ENCODE measurements at places on chromosomes 3 and 15.

DNA sequence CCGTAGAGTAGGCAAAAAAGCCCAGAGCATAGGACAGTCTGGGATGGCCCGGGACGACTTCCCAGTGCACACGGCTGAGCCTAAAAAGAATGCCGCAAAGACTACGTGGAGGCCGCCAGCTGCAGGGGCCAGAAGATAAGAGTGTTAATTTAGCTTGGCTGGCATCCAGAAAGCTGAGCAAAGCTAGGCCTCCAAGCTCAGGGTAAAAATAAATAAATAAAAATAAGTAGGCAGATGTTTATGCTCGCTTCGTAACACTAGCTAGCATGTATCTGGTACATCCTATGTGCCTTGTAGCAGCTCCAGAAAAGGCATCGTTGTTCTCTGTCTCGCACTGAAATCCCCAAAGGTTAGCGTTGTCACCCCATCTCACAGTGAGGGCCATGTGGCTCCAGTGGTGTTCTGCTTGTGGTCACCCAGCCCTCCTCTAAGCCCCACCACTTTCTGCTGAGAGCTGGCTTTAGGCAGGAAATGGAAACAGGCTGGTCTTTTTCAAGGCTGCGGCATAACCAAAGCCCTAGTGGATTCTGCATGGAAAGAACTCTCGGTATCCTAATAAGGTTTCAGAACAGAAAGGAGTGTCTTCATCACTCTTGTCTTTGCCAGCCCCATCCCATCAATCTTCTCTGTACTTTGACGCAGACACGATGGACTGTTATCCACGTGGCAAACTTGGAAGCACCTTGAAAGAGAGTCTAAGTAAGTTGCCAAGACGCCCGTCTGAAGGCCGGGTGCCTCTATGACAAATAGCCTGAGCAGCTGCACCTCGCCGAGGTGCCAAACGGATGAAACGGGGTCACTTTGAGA, 58.1 kb upstream of the MEF2A start:
- DNase-seq = no peak

- no peak for DNase-seq
These were observed 440.7 kb upstream of the THBS1 start for GRCh38 chr15:39140060-39140604.

GRCh38 chr3:6709178-6709577, 151.7 kb upstream of the GRM7 start:
- no peak for DNase-seq

DNA sequence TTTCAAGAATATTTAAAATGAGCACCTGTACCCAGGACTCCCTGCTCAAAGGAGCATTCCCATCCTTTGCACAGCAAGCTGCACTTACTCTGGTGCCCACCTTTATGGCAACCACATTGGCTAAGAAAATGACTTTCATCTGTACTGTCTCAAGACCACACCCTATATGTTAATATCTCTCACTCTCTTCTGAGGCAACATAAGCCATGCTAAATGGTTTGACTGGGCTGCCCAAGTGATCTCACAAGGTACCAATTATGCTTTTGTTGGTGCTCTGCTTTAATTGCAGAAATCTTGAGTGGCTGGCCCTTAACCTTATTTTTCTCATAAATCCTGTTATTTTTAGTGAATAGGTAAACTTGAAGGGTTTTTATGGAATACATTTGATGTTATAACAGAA, 17.7 kb downstream of the RYK start:
- no peak for DNase-seq

GRCh38 chr3:125077864-125078263, 22.1 kb upstream of the HEG1 start:
- no peak for DNase-seq

DNA sequence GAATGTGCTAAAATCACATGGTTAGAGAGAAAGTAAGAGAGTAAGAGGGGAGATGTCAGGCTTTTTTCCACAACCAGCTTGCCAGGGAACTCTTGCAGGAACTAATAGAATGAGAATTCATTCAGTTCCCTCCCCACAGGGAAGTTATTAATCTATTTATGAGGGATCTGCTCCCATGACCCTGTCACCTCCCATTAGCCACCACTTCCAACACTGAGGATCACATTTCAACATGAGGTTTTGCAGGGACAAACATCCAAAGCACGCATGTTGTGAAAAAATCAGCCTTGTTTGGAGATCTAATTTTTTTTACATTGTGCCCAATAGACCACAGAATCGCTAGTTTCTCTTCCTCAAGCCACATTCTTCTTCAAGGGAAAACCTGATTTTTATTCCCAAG, 904.0 kb downstream of the TBL1XR1 start:
- DNase-seq = no peak

DNA sequence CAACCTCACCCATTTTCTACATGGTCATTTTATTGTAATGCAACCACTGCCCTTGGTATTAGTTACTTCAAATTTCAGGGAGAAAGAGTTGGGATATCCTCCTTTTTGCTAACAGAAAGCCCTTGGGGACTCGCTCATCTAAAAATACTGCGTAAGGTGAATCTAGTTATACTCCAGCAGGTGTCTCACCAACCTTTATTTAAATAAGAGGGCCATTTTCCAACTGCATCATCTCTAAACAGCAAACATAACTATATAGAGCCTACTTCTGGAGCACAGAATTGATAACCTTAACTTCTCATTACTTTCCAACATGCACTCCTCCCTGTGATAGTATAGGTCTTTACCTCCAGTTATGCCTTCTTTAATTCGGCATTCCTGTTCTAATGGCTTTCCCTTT, 77.5 kb downstream of the TBL1XR1 start:
- DNase-seq = no peak

GRCh38 chr3:147390589-147391569, 15.5 kb downstream of the ZIC4 start:
- no peak for DNase-seq

DNA sequence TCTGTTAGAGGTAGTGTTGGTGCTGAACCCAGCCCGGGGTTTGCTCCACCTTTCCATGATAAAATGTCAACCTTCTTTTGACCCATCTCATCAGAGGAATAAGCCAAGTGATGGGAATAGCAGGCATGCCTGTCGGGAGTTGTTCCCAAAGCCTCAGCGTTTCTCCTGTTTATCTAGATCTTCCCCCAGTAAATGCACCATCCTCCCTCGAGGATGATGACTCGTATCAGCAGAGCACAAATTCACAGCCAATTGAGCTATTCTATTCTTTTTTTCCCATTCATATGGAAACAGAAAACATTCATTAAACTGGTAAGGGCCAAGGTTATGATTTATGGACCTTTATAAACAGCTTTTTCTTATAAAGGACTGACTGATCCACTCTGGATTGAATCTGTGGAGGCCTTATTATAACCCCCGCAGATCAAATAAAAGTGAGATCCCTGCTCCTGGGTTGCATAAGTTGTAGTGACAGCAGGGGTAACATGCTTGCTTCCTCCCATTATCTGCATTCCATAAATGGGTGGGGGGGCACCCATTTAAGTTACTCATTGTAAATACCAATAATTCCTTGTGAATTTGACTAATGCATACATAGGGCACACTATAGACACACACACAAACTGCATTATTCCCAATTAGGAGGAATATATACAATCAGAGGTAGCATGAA, 207.3 kb downstream of the PLCL2 start:
- no peak for DNase-seq

DNA sequence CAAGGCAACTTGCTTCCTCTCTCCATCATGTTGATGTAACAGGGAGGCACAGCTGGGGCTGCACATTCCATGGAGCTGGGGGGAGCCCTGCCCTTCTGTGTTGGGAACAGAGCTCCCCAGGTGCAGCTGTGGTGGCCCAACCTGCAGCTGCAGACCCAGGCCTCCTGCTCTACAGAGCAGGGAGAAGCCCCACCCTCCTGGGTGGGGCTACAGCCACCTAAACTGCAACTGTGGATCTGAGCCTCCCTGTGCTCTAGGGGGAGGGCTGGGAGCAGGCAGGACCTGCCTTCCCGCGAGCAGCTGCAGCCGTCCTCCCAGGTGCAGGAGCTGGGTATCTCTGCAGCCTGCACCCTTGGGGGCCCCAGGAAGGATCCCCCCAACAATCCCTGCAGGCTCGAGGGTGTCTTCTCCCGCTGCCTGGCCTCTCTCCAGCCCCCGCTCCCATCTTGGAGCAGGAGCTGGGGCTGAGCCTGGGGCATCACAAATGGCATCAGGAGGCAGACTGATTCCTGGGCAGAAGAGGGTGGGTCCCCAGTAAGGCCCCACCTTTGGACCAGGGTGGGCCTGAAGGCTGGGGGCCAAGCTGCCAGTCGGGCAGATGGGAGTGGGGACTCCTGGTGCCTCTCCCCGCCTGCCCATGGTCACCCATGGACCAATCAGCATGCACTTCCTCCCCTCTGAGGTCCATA, 7.4 kb downstream of the LRRC58 start:
- no peak for DNase-seq

GRCh38 chr3:197600796-197601565, 45.2 kb upstream of the BDH1 start:
- no peak for DNase-seq

- DNase-seq = no peak
These were observed 206.9 kb downstream of the RPLP1 start for GRCh38 chr15:69659454-69660050.

DNA sequence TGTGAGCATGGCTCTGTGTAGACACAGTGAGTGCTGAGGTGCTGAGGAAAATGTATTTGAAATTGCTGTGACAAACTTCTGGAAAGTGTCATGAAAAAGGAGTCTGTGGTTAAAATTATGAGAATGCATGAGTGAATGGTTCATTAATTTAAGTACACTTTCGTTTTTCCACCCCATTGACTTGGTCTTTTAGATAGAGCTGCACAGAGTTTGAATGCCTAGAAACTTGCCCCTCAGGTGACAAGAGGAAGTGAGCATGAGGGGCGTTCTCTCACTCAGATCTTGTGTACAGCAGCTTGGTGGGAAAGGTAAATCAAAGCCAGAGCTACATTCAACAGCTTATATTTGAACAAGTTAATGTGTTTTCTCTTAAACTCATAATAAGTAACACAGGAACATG, 296.8 kb downstream of the WDR72 start:
- no peak for DNase-seq

- DNase-seq = no peak
These were observed 121.4 kb downstream of the VGLL3 start for GRCh38 chr3:86869566-86869965.

DNA sequence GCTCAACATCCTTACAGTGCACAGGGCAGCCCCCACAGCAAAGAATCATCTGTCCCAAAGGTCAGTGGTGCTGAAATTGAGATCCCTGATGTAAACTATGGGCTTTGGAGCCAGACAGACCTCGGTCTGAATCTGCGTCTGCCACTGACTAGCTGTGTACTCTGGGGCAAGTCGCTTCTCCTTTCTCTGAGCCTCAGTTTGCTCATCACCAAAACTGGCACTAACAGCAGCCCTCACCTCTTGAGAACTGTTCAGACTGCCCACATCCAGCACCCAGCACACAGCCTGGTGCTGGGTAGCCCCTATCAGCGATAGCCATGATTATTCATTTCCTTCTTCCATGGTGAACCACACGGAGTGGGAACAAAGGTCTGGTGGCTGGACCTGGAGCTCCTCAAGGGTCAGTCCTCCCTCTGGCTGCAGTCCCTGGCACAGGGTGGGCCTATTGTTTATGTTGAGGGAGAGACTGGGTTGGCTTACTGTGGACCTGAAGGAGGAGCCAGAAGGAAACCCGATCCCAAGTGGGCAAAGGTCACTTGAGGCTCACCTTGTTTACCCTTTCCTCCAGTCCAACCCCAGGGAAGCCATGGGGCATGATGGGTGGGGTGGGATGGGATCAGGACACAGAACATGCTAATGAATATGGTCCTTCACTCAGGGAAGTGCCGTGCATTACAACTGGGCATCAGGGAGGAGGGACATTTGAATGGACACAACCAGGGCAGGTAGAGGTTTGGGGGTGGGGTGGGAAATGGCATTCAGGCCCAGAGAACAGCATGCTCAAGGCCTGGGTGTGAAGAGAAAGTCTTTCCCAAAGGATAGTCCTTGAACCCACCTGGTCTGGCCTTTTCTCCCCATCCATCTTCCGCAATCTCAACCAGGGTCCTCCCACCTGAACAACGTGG, 1.6 kb upstream of the PRKCD start:
- DNase-seq = no peak

DNA sequence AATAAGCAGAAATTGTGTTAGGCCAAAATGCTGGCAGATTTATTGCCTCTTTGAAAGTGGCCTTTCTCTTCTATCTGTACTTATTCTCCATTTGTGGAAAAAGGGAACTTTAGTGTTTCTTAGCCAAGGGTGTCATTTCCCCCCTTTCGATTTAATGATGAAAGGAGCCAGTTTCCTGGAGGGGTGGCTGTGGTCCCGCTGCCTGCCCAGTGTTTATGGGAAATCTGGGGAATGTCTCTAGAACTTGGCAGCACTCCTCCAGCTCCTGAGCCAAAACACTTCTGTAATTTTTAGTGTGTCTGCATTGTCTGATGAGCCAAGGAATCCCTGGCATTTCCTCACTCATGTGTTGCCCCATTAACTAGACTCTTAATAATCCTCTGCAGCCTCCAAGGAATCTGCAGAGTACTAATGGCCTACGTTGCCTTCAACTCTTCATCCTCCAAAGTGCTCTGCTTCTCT, 448.8 kb downstream of the GRM7 start:
- DNase-seq = no peak

DNA sequence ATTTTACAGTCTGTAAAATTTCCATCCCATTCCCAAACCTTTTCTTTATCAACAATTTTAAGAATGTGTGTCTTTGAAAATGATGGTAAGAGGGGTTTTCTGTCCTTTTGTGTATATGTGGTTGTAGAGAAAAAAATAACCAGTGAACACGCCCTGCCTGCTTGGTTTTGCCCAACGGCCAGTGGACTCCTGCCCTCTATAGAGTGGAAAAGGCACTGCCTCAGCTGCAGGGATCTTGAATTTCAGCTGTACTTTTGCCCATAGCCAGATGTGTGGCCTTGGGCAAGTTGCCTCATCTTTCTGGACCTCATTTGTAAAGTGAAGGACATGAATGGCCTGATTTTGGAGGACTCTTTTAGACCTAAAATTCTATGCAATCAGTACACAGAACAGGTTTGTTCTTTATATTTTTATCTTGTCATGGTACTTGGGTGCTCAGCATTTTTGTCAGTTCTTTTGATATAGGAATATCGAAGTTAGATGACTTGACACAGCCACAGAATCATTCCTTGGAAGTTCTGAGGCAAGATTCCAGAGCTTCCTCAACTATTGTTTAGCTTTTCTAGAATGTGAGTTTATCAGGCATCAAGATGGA, 81.0 kb downstream of the CLDN11 start:
- DNase-seq = no peak

- no peak for DNase-seq
These were observed 630.3 kb downstream of the NAALADL2 start for GRCh38 chr3:175489406-175489805.

DNA sequence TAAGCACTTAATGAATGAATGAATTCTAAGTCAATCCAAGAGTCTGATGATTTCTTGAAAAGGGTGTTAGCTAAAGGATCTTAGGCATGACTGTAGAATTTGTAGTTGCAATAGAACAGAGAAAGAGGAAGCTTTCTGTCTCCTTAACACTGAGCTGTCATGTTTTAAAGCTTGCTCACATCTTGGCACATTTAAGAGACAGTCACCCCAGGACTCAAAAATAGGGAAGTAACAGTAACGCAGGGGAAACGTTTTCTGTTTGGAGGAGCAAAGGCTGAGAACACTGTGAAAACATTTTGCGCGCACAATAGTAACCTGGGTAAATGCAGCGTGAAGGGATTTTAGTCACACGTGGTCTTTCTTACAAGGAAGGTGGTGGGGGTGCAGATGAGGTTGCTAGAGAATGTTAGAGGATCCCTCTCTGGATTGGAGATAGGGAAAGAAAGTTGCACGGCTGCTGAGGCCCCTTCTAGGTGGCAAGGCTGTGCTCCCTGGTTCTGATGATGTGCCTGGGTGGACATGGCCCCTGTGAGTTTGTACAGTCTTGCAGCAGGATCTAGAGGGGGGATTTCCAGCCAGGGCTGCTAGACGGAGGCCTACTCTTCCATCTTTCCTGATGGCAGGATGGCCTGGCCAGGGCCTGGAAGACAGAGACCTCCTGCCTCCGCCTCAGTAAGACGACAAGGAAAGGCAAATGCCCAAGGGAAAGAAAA, 12.0 kb downstream of the STARD5 start:
- DNase-seq = no peak
